ENCODE measurements at places on chromosomes 12 and 14.

- DNase-seq: no peak
Observed at GRCh38 chr14:93753647-93754046, 34.6 kb downstream of the PRIMA1 start.

- DNase-seq: no peak
Observed at GRCh38 chr14:35861204-35861868, 35.2 kb downstream of the BRMS1L start.

- DNase-seq: no peak
Observed at GRCh38 chr12:128657378-128657777, 166.4 kb downstream of the SLC15A4 start.

DNA sequence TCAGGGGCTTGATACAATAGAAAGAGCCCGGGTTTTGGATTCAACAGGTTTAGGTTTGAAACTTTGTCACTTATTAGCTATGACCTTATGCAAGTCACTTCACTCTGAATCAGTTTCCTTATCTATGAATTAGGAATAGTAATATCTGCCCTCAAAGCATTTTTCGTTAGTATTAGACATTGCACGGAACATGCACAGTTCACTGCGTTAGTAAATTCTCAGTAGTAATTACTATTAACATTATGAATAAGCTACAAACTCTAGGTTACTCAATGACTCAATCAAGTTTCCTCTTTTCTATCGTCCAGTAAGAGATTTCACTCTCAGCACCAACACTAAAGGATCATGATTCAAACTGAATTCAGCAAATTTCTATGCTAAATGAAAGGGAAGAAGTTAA, 150.3 kb downstream of the CEP83 start:
- no peak for DNase-seq

Data from stimulated activated CD4-positive, alpha-beta T cell treated with anti-CD3 and anti-CD28 coated beads, Interleukin-1b, Interleukin-23, amount 100 ng/mL, for 1 hour (primary cell).